CD4-positive, alpha-beta memory T cell (primary cell): ENCODE measurements at places on chromosomes 2 and 18.

DNA sequence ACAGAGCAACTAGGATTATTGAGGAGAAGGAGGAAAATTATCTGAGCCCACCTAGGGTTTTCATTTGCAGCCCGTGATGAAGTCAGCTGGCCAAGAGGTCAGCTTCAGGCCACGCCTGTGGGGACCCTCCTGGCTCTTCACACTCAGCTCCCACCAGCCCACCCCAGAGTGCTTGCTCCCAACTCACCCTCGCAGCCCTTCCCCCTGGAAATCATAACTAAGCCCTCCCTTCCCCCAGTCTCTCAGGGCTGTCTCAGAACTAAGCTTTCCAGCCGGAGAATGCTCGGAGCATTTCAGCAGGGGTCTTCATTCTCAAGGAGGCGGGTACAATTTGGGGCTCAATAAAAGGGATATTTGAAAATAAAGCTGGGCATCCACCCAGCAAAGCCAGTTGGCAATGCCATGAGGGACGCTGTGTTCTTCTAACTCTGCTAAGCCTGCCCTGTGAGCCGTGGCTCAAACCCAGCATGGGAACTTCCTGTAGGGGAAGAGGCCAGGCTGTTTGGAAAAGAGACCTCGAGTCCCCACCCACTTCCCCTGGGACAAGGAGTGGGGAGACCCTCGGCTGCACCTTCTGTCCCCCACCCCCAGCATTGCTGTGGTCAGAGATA lies 194.9 kb downstream of the CTIF start:
- DNase-seq, result no peak

DNA sequence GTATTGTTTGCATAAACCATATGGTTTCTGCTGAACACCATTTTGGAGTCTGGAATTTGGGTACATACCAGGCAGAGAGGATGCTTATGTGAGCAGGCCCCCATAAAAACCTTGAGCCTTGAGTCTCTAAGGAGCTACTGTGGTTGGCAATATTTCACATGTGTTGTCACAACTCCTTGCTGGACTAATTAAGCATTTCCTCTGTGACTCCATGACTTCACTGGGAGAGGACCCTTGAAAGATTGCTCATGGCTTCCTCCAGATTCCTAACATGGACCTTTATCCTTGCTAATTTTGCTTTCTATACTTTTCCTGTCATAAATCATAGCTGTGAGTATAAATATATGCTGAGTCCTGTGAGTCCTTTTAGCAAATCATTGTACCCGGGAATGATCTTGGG lies 7.6 kb upstream of the COQ10B start:
- no peak for DNase-seq

- no peak for DNase-seq
Observed at GRCh38 chr18:57846258-57846657, 43.1 kb upstream of the ATP8B1 start.

DNA sequence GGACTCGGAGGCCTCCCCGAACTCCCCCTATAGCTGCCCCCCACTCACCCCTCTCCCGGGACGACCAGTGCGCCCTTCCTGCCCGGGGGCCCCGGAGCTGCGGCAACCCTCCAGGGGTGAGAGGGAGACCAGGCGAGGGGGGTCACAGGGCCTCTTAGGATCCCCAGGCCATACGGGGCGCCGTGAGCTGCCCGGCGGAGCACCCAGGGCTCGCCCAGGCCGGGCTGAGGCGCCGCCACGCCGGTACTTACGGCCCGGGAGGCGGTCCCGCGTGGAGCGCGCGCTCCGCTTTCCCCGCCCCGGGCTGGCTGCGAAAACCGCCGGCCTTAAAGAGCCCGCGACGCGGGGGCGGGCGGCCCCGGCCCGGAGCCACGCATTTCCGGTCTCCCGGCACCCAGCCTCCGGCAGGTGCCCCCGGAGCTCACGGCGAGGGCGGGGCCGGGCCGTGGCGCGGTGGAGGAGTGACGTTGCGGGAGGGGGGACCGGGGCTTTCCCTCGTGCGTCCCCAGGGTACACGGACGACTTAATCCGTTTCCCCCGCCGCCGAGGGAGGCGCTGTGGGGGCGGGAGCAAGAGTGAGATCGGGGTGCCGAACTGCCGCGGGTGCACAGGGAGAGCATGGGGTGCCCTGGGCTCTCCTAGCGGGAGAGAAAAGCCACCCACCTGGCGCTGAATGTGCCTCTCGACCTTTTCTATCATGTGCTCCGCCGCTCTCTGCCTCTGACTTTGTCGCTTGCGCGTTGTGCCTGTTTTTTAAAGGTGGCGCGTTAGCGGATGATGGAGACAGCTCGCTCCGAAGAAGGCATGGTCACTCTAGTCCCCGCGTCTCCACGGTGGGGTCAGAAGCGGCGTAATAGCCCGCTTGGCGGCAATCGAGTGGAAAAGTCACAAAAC lies at the start of gene METTL21A:
TSS of gene METTL21A (minus strand) at position 381 of the 894 bp plus-strand sequence. CDS start 1,019 bp downstream, outside the sequence.
- DNase-seq, result peak; percentile 97

- no peak for DNase-seq
Observed at GRCh38 chr2:100193291-100193710, 50.9 kb upstream of the AFF3 start.

DNA sequence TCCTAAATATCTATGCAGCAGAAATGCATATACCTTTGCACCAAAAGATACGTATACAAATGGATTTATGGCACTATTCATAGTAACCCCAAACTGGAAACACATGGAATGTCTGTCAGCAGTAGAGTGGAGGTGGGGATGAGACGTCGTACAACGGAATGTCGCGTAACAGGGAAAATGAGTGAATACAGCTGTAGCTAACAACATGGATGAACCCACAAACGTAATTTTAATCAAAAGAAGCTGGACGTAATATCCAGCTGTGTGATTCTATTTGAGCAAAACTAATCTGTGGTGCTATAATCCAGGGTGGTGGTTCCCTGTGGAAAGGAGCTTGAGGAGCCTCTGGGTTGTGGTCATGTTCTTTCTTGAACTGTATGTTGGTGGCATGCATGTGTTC lies 89.9 kb downstream of the MTA3 start:
- no peak for DNase-seq

GRCh38 chr2:125553768-125554167 lies 1102.2 kb upstream of the GYPC start:
- no peak for DNase-seq

- DNase-seq, result no peak
Observed at GRCh38 chr2:43488737-43489136, 107.1 kb downstream of the THADA start.

DNA sequence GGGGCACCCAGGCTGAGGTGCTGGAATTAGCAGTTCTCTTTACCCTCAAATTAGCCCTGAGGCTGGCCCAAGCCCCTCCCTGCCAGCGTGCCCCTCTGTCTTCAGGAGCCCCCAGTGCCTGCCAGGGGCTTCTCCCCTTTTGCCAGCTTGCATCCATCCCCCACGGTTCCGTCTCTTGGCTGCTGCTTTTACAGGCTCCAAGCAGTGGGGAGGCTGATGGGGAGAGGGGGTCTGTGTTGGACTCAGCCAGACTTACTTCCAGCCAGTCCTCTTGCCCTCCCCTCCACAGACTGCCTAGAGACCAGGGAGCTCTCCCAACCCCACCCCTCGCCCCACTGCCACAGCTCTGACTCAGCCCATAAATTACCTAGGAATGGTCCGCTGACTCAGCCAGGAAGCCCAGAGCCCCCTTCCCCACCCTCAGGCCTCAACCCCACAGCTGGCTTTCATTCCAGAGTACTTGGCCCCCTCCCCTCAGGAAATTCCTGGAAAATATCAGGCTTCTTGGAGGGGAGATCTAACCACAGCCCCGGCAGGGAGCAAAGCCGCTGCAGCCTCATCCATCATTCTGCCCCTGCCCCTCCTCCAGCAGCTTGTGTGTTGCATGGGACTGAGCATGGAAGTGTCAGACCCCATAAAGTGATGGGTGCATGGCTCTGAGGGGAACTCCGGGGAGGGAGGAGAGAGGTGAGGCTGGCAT lies 184.6 kb downstream of the ZFP36L2 start:
- DNase-seq, result no peak

DNA sequence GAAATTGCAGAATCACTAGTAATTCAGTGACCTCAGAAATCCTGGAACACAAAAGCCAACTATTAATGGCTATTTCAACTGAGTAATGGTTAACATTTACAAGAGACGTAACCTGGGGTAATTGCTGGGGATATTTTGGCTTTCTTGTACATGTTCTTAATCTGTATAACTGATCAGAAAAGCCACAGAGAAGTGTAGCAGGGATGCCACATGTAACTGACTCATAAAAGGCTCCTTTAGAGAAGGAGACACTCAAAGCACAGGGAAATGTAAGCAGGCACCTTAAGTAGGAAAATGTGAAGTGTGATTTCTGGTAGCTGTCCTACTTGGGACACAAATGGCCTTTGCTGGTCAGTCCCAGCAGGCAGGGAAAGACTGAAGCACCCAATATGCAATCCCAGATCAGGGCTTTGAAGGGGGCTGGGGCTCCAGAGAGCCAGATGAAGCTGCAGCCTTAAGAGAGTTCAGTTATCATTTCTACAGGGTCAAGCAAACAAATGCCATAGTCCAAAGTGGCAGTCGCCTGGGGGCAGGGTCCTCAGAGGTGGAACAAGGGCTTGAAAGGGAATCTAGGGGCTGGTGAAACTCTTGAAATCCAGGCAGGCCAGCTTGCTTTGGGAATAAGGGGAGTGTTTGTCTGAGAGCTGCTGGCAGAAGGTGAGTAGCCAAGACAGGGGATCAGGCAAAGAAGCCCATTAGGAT lies 7.2 kb upstream of the SPOPL start:
- DNase-seq, result no peak

DNA sequence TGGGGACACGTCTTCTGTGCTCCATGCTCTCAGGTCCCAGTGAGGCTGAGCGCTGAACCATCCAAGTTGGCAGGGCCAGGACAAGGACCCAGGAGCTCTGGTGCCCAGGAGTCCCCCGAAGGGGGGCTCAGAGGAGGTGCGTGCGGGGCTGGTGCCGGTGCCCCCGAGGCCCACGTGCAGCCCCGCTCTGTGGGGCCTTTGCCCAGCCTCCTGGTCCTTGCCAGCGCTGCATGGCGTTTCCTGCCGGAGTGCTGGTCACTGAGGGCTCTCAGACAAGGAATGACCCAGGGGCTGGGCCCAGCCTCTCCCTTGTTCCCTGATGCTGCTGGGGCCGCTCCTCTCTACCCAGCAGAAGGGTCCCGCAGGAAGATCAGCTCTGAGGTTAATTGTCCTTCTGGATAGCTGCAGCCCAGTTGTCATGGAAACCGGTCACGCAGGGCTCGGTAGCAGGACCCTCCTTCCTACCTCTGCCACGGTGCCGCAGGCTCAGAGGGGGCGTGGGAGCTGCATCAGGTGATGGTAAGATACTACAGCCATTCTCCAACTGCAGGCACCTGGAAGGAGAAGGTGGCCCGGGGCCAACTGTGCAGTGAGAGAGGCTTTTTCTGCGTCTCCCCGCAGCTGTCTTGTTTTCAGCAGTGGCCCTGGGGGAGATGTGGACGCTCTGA lies 64.5 kb downstream of the RRM2 start:
- no peak for DNase-seq

- no peak for DNase-seq
Observed at GRCh38 chr2:170044751-170045478, 133.0 kb upstream of the MYO3B start.

DNA sequence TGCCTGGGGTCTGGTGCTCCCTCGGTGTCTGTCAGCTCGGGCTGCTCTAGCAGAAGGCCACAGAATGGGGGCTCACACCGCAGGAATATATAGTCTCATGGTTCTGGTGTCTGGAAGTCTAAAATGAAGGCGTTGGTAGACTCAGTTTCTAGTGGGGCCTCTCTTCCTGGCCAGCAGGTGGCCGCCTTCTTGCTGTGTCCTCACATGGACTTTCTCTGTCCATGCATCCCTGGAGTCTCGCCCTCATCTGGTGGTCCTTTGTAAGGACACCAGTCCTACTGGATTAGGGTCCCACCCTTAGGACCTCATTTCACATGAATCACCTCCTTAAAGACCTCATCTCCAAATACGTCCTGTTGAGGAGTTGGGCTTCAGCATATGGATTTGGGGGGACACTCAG lies 65.7 kb downstream of the RRM2 start:
- DNase-seq, result no peak

DNA sequence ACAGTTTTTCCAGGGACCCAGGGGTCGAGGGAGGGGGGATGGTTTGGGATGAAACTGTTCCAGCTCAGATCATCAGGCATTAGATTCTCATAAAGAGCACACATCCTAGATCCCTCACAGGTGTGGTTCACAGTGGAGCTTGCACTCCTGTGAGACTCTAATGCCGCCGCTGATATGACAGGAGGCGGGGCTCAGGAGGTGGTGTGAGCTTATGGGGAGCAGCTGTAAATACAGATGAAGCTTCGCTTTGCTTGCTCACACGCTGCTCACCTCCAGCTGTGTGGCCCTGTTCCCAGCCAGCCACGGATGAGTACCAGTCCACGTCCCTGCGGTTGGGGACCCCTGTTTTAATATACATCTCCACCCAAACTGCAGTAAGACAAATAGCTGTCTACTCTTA lies 204.2 kb downstream of the AGAP1 start:
- no peak for DNase-seq

GRCh38 chr2:30938196-30938595 lies 130.9 kb upstream of the CAPN13 start:
- DNase-seq, result no peak

DNA sequence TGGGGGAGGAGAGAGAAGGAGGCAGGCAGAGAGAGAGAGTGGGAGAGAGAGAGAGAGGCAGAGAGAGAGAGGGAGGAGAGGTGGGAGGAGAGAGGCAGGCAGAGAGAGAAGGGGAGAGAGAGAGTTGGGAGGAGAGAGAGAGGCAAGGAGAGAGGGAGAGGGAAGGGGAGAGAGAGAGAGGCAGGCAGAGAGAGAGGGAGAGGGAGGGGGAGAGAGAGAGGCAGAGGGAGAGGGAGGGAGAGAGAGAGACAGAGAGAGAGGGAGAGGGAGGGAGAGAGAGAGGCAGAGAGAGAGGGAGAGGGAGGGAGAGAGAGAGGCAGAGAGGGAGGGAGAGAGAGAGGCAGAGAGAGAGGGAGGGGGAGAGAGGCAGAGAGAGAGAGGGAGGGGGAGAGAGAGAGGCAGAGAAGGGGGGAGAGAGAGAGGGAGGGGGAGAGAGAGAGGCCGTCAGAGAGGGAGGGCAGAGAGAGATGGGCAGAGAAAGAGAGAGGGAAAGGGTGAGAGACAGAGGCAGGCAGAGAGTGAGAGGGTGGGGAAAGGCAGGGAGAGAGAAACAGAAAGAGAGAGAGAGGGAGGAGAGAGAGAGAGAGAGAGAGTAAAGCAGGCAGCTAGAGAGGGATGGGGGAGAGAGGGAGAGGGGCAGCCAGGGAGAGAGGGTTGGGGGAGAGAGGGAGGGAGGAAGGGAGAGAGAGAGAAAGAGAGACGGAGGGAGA lies 122.2 kb upstream of the PXDN start:
- no peak for DNase-seq

DNA sequence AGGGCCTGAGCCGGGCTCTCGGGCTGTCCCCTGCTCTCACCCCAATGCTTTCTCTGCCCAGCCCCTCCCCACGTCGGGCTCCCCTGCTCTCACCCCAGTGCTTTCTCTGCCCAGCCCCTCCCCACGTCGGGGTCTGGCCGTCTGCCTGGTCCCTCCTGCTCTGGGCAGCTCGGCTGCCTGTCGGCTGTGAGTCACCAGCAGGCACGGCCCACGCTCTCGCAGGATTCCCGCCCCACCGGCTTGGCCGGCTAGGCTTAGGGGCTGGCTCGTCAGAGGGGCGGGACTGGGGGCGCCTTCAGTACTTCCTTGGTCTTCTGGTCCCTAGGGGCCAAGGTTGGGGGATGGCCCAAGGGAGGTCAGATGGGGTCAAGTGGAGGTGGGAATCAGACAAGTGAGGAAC lies 3.3 kb downstream of the BOK start:
- no peak for DNase-seq
